Uterus (tissue), 4 donors: ENCODE measurements at places on chromosomes 12 and 14. TPM values are rescaled to one million over a fixed set of nuclear protein-coding genes. Genes with fewer than 3 reads are reported as not detected.

Gene FOXM1
- not detected for total RNA-seq

Gene PAX9
- 0.98 TPM for total RNA-seq

Gene ACYP1
- total RNA-seq = 28.9 TPM

Gene TPH2
- total RNA-seq = not detected

Gene CLECL1
- not detected for total RNA-seq

Gene STRN3
- total RNA-seq = 81.8 TPM

Gene DEPDC4
- total RNA-seq = 11.1 TPM

Gene CLEC4D
- not detected for total RNA-seq

Gene EFS
- total RNA-seq = 4.1 TPM

DNA sequence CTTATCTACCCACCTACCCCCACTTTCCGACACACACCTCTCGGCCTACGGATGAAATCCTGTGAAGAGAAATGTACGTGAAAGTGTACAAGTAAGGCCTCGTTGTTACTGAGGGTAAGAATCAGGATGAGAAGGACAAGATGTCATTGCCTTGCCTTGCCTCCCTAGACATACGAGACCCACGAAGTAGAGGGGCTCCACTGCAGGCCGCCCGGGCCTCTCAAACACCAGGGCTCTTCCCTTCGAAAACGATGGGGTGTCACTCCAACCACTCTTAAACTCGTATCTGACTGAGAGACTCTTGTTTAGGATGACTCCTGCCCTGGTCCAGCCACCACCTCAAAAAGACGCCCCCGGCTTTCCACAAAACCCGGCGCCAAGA is 498 bp downstream of the RACGAP1 start:
- no peak for DNase-seq

GRCh38 chr14:61927520-61927919 is 165.3 kb downstream of the SNAPC1 start:
- no peak for DNase-seq

- DNase-seq = no peak
These were observed 287.0 kb downstream of the RERGL start for GRCh38 chr12:17802657-17803641.

DNA sequence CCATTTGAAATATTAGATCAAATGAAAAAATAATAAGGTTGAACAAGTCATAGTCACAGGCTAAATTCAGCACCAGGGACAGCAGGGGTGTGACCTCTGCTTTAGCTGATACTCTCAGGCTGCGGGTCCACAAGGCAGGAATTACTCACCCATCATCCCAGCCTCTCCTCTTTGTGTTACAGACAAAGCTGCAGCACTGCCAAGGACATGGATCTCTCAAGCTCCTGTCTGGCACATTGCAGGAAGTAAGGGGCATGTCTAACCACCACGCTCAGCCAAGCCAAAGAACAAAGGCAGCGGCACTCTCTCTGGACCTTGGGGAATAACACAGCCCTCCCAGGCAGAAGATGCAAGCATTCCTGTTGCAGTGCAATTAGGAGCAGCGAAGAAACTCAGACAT is 783.8 kb downstream of the VRK1 start:
- no peak for DNase-seq

GRCh38 chr14:76769636-76770292 is 8.5 kb downstream of the VASH1 start:
- peak; percentile 9 for DNase-seq

GRCh38 chr14:81275305-81276072 is 54.7 kb upstream of the GTF2A1 start:
- no peak for DNase-seq

GRCh38 chr14:94795372-94795771 is 25.5 kb upstream of the GSC start:
- DNase-seq = no peak

DNA sequence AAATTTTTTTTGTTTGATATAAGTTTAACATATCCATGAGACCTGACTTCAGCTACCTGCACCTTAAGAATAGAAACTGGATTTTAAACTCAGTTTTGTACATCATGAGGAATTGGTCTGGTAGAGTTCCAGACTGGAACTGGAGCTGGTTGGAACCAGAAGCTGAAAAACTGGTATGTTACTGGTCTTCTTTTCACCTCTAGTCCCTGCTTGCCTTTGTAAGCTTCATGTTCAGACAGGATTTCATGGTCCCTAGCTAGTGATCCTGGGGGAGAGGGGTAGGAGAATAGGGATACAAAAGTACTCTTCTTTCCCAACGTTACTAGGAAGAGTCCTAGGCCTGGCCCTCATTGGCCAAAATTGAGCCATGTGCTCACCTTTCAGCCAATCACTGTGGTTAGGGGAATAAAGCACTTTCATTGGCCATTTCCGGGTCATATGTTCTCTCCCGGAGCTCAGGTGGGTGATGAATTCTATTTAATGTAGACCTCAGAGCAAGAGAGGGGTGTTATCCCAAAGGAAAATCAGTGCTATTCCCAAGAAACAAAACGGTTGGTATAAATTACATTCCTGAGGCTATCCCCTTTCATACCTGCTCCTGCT is 36.9 kb upstream of the APPL2 start:
- DNase-seq = no peak

- DNase-seq = no peak
These were observed 249.2 kb downstream of the C12orf50 start for GRCh38 chr12:87779858-87780498.

- no peak for DNase-seq
These were observed 12.8 kb upstream of the FBRSL1 start for GRCh38 chr12:132477017-132477702.

DNA sequence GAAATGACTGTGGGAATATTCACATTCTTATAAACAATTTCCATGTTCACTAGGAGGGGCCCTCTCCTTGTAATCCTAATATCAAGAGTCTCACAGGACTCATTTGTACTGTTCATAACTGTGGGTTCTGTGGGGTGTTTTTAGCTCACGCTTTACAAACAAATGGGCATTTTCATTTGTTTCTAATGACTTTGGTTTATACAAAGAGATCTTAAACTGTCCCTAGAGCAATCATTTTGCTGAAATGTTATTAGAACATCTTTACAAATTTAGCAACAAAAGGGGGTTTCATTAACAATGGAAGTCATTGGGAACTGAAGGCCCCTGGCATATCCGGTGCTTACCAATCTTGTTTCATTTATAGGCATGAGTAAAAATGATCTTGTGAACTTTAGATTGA is 370.5 kb downstream of the TRHDE start:
- no peak for DNase-seq

- DNase-seq = no peak
These were observed 115.3 kb downstream of the PTGER2 start for GRCh38 chr14:52429451-52429850.

DNA sequence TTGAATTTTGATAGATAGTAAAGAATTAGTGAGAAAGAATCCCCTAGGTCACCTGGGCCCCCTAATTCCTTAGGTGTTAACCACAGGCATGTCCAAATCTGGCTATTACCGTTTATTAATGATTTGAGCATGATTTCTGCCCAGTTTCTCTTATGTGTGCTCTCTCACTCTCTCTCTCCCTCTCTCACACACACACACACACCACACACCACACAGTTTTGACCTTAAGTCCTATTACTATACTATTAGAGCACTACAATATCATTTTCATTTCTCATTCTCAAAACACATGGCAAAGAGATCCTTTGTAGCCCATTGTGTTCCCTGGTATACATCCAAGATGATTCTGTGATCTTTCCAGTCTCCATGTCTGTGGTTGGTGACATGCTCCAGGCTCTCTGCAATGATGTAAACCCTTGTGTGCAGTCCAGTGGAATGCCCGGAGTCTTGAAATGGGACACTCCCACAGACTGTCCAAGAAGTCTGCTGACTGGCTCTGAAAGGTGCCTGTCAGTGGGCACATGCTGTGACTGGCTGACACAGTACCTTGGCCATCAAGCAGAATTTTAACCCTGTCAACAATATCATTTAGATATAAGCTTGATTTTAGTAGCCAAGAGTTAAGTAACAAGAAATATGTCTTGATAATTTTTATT is 96.2 kb downstream of the FIGNL2 start:
- peak; percentile 27 for DNase-seq

GRCh38 chr14:49982082-49982481 is 89.2 kb downstream of the ARF6 start:
- no peak for DNase-seq

DNA sequence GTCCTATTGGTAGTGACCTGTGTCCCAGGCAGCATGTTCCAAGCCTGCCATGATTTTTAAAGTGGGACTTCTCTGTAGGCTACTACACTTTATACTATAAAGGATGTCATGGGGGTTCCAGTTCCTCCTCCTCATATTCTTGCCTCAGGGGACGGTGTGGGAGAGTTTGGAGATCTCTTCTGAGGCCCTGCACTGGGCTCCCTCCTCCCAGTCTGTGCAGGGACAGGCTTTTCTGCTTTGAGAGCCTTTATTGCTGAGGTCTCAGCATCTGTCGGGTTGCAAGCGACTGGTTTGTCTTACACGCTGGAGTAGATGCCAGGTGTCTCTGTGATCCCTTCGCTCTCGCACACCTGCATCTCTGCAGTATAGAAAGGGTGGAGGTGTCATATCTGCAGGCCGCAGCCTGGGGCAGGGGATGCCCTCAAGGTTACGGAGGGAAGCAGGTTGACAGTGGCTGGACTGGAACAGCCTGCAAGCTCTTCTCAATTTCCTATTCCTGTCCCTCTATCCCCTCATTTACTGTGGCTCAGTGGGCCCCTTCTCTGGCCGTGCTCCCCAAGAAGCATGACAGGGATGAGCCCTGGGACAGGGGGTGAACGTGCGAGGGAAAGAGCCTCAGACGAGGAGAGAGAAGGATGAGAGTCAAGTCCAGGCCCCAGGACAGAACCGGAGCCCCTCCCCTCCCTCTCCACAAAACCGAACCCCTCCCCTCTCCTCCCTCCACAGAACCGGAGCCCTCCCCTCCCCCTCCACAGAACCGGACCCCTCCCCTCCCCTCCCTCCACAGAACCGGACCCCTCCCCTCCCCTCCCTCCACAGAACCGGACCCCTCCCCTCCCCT is 51.3 kb downstream of the SLC6A12 start:
- DNase-seq = no peak

DNA sequence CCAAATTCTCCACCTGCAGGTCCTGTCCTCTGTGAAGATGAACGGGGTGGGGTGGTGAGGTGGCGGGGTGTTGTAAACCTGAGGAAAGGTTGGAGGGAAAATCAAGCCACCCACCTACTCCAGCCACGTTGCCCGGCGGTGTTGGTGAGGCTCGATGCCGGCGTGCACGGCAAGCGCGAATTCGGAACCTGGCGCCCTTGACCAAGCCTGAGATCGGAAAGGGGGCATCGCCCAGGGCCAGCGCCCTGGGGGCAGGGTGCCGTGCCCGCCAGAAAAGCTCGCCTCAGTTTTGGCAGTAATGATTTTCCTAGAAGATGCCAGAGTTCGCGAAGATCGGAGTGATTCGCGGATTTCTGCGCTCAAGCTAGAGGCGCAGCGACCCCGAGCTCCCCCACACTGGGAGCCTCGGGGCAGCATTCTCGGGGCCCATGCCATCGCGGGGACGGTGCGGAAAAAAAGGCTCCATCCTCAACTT is 817 bp downstream of the STXBP6 start:
- no peak for DNase-seq

- DNase-seq = no peak
These were observed 45.2 kb upstream of the IFNG-AS1 start for GRCh38 chr12:67944093-67944492.

DNA sequence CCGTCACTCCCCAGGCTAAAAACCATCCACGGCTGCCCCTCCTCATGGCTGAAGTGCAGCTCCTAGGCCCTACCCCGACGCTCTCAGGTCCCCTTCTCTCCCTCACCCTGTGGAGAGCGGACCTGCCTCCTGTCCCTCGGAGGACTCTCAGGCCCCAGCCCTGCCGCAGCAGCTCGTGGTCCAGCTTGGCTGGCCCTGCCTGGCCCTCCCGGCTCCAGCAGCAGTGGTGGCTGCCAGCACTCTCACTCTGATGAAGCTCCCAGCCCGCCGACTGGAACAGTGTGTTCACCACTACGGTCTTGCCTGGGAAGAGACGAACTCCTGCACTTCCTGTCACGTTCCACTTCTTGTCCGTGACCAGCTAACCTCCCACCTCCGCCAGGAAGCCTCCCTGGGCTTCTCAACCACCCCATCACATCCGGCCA is 11.1 kb downstream of the BAG5 start:
- peak; percentile 73 for DNase-seq

GRCh38 chr12:97921979-97922722 is 459.5 kb downstream of the RMST start:
- DNase-seq = peak; percentile 14

- no peak for DNase-seq
These were observed 2.4 kb downstream of the ULK1 start for GRCh38 chr12:131896811-131897270.

GRCh38 chr12:109779382-109779781 is 53.8 kb downstream of the TRPV4 start:
- DNase-seq = no peak

DNA sequence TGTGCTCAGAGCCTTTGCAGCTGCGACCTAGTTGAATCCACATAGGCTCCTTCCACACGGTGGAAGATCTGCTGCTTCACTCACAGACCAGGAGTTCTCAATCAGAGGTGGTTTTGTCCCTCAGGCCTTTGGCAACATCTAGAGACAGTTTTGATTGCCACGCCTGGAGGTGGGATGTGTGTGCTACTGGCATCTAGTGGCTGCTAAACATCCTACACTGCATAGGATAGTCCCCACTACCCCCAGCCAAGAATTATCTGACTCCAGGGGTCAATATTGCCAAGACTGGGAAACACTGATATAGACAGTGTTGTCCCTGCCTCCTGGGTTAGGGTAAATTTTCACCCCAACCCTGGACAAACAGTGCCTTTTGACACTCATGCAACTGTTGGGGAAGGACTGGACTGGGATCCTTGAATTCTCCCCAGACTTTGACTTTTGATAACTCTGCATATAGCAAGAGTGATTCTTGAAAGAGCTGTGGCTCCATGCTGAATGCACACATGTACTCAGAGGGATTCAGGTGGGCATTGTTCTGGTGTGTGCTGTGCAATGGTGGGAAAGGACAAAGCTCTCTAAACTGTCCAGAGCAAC is 39.8 kb downstream of the BAZ2A start:
- DNase-seq = no peak

DNA sequence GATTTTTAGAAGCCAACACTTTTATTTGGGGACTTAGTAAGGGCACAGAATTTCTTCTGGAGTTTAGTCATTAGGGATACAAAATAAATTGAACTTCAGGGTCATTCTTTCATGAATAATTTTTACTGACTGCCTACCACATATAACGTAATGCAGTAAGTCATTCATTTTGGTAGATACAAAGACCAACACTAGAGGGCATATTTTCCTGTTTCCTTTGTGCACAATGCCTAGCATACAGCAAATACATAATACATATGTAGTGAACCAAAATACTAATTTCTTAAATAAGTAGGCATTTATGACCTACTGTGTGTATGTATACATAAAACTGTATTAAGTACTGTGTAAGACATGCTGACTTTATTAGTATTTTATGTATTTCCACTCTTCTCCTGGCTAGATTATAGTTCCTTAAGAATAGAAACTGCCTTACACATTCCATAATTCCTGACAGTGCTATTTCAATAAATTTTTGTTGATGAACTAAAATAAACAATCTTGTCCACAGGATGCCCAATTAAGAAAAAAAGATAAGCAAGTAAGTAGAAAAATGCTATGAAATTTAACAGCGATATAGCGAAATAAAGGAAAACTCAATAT is 47.9 kb downstream of the PPP1R12A start:
- no peak for DNase-seq
